ENCODE measurements at places on chromosomes 13 and 19.

GRCh38 chr19:29971002-29971401, 29.0 kb downstream of the URI1 start:
- DNase-seq = no peak

- DNase-seq = no peak
Observed at GRCh38 chr13:70864731-70865130, 756.5 kb upstream of the KLHL1 start.

DNA sequence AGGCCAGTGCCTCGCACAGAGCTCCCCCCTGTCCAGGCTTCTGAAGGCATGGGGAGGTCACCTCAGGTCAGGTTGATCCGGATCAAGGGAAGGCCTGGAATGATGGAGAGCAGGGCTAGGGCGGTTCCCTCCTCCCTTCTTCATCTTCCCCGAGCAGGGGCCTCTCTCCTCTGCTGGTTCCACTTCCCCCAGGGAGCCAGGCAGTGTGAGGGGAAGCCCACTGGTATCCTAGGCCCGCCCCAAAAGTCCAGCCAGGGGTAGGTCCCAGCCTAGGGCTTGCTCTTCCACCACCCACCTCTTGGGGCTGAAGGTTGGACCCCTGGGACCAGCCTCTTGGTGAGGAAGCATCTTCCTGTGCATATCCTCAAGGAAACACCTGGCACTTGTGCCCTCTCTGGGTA, 16.4 kb upstream of the PRR19 start:
- no peak for DNase-seq

- DNase-seq = no peak
Observed at GRCh38 chr19:6475321-6476108, 6.1 kb downstream of the DENND1C start.

- no peak for DNase-seq
Observed at GRCh38 chr19:18126097-18126496, 26.9 kb upstream of the PIK3R2 start.

DNA sequence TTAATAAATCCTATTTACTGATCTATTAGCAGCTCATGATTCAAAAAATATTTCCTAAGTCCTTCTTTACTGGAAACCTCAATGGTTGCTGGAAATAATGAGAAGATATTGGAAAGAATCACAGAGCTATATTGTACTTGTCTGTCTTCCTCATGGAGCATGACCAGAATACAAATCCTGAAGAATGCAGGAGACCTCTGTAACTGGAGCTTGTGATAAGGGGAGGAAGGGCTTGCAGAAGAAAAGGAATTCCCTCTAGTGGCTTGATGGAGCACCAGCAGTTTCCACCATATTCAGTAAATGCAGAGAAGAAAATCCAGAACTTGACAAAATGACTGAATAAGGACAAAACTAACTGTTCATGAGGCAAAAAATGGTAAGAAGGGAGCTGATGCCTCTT, 1333.1 kb downstream of the EFNB2 start:
- no peak for DNase-seq

DNA sequence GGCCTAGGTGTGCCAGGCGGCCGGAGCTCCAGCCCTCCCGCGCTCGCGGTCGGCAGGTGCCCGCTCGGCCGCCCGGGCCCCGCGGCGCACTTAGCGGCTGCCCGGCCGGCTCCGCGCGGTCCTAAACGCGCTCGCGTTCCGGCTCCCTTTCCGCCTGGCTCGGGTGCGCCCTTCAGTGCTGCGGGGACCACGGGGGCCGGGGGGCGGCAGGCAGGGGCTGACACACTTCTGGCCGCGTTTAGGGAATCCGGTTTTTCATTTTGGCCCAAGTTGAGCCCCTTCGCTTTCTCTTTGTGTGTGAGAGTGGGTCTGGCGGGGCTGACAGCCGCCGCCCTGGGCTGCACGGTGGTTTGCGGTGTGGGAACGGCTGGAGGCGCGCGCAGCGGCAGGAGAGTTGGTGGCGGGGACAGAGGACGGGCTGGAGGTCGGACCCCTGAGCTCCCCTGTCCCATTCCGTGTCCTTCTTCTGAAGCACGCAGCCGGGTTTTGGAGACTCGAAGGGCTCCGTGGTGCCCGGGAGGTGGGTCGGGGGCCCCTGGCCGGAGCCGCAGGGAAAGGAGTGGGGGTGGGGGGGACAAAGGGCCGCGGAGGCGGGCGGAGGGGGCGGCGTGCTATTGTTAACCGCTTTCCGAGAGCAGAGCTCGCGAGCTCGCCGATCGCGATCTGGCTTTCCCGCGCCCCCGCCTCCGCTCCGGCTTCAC, 3.1 kb downstream of the FGF9 start:
- peak; percentile 82 for DNase-seq

- peak; percentile 21 for DNase-seq
Observed at GRCh38 chr13:21365574-21365973, 93.5 kb downstream of the ZDHHC20 start.

DNA sequence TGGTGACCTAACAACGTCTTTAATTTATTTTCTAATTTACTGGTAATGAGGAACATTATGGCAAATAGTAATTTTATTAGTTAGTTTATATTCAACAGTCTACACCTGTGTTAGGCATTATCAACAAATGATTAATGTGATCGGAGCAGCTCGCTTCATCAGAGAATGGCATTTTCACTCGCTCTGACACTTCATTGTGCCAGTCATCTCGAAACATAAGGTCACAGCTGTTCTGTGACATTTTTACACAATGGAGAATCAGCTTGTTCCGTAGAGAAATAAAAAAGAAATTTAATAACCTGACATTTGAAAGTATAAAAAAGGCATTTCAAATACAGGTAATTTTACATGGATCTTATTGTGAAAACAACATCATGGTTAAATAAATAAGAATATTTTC, 858.4 kb downstream of the SLITRK6 start:
- DNase-seq = no peak

DNA sequence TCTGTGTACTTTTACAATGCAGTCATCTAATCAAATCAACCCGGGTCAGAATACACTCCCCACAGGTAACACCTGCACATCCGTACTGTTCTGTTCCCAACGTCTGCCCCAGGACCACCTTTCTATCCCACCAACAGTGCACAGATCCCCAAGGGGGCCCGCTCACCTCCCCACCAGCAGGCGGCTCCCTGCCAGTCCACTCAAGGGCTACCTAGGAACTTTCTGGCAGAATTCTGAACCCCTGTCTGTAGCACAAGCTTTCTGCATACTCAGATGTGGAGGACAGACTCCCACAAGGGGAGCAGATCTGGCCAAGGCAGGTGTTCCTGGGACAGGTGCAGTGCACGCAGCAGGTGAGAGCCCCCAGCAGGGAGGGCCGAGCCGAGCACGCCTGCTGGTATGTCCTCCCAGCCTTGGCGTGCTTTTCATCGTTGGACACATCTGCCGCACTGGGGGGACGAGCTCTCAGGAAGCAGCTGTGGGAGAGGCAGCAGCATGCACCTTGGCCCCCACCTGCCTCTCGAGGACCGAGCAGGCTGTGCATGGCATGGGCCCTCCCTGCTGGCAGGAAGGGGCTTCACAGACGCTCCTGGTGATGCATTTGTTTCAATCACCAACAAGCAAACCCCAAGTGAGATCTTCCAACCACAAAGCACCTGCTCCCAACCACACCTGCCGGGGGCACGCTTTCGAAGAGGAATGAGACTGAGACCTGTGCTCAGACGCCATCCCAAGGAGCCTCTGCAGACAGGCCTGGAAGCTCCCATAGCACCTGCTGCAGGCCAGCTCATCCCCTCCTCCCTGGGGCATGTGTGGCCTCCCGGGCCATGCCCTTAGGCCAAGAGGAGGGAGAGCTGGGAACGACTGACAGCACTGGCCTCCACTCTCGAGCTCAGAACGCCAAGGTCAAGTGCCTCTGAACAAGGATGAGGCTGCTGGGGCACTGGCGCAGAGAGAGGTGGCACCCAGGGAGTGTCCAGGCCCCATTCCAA, 35.9 kb downstream of the RAB20 start:
- peak; percentile 76 for DNase-seq

- DNase-seq = no peak
Observed at GRCh38 chr19:48113190-48113917, 2.7 kb upstream of the PLA2G4C start.

DNA sequence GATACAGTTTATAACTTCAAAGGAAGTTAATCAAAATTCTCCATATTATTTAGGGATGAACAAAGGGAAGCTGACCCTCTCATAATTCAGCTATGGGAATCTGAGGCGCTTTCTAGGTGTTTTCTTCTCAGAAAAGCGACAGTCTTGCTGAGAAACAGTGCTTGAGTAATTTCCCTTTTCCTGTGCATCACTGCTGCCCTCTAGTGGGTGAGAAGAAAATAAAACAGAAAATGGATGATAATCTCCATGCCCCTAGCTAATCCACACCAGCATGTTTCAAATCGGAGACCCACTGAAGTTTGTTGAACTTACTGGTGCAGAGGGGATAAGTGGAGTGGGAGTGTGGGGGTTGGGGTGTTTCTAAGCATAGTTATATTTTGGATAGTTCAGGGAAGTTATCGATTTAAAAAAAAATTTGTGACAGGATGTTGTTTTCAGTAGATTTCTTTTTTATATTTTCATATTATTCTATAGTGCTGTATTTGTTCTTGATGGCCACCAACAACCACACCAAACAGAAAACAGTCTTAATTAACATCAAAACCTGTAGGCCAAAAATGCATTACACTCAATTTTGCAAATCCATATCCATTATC, 21.4 kb downstream of the LCP1 start:
- no peak for DNase-seq

DNA sequence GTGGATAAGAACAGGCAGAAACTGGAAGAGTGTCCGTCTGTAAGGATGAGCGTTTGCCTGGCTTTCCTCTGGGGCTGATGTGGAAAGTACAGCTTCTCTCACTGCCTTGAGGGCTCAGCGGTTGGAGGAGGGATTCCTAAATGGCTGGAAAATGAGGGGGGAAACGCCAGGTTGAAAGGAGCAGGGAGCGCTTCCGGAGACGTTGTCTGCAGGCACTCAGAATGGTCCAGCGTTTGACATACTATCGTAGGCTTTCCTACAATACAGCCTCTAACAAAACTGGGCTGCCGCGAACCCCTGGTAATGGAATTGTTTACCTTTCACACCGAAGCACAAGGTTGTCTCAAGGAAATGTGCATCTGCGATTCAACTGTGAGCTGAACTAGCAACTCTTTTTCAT, 39.9 kb downstream of the MRPL57 start:
- DNase-seq = no peak

- no peak for DNase-seq
Observed at GRCh38 chr13:90445179-90445578, 902.3 kb upstream of the MIR17HG start.

DNA sequence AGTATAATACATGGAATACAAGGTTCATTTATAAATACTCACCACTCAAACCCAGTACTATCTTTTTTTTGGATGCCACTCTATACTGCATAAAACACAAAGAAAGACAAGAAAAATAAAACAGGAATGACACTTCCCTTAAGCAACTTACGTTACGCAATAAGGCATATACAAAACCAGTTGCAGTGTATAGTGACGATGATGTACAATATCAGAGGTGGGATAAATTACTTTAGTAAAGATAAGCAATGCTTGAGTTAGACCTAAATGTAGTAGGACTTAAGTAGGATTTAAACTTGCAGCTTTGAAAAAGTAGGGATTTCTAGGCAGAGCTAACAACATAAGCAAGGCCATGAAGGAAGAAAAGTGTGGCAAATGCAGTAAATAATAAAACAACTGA, 374.9 kb downstream of the SPRY2 start:
- DNase-seq = no peak

DNA sequence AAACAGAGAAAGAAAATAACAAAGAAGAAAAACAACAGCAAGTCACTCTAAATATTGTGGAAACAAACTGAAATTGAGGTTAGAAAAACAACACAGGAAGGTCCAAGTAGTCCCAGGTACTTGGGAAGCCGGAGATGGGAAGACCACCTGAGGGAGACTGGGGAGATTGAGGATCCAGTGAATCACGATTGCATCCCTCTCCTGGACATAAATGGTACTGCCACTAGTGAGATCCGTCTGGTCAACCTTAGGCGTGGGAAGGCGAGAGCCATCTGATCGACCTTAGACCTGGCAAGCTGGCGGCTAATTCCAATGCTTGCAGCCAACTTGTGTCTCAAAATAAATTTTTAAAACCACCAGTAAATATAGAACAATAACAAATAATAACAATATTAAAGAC, 81.9 kb downstream of the ZNF726 start:
- DNase-seq = no peak

DNA sequence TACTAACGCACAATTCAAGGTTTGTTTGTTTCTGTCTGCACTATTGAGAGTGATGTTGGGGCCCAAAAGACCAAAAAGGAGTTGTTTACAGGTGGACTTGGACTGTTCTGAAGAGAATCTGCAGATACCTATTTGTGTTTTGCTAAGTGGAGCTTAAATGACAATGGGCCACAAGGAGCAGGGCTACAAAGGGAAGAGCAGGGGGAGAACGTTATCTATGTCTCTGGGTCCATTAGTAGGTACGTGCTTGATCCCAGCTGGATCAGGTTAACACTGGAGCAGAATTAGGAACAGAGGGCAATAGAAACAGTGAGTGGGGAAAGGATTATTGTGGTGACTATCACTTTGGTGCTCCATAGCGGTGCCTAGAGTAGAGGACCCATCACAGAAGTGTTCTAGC, 22.5 kb downstream of the NBEA start:
- DNase-seq = no peak

GRCh38 chr19:338421-338820, 6.2 kb downstream of the MIER2 start:
- DNase-seq = no peak

GRCh38 chr19:46494146-46494940, 1.3 kb downstream of the PNMA8B start:
- no peak for DNase-seq

GRCh38 chr13:90135558-90135957, 1211.9 kb upstream of the MIR17HG start:
- DNase-seq = no peak

DNA sequence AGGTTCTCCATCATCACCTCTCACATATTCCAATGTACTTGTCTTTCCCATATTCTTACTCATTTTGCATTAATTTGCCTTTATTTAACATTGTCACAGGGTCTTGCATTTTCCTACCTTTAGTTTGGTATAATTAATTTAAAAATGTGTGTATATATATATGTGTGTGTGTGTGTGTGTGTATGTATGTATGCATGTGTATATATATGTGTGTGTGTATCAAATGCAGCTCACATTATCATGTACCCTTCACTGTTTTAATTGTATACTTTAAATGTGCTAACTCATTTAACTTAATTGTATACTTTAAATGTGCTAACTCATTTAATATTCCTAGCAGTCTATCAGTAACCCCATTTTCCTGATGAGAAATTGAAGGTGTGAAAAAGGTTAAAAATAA, 104.5 kb downstream of the PCDH9 start:
- DNase-seq = no peak

- no peak for DNase-seq
Observed at GRCh38 chr19:35095667-35096368, 19.8 kb upstream of the FXYD3 start.

GRCh38 chr19:7242601-7243258, 51.5 kb downstream of the INSR start:
- no peak for DNase-seq
